ENCODE measurements at places on chromosomes 1 and 21. TPM values are rescaled to one million over a fixed set of nuclear protein-coding genes. Genes with fewer than 3 reads are reported as not detected.

Gene LCE1C
- total RNA-seq = not detected

Gene PGM1
- total RNA-seq = 43.1 TPM

Gene TEX38
- not detected for total RNA-seq

Gene SPOCD1
- total RNA-seq = 4.0 TPM

Gene A3GALT2
- total RNA-seq = not detected

Gene PGBD5
- total RNA-seq = 0.38 TPM

Gene INKA2
- 6.6 TPM for total RNA-seq

Gene C8B
- not detected for total RNA-seq

Gene DSTYK
- total RNA-seq = 9.8 TPM

Gene DCST1
- total RNA-seq = not detected

Gene CYP4B1
- not detected for total RNA-seq

Gene AADACL3
- total RNA-seq = not detected

Gene KIAA0040
- 9.2 TPM for total RNA-seq

Gene PLA2G2F
- total RNA-seq = not detected

Gene PRAMEF4
- total RNA-seq = not detected

Gene SIKE1
- 38.3 TPM for total RNA-seq

Gene PRDM15
- 2.8 TPM for total RNA-seq

Gene G0S2
- total RNA-seq = 1.2 TPM

Gene LAPTM5
- total RNA-seq = 28.6 TPM

Gene PITHD1
- 51.2 TPM for total RNA-seq

Gene FRRS1
- total RNA-seq = 0.38 TPM

Gene LAD1
- total RNA-seq = not detected

Gene IPO9
- 19.6 TPM for total RNA-seq

Gene SIM2
- total RNA-seq = not detected

Gene AMPD1
- total RNA-seq = not detected

Gene FCAMR
- not detected for total RNA-seq

Gene SLC6A9
- total RNA-seq = 0.13 TPM

Gene CLCA4
- not detected for total RNA-seq

Gene VANGL2
- total RNA-seq = not detected

Gene ITLN2
- not detected for total RNA-seq
